ENCODE measurements at places on chromosomes 3 and 15.

- DNase-seq = peak; percentile 1
Observed at GRCh38 chr3:42500909-42501308, 1.5 kb upstream of the VIPR1 start.

DNA sequence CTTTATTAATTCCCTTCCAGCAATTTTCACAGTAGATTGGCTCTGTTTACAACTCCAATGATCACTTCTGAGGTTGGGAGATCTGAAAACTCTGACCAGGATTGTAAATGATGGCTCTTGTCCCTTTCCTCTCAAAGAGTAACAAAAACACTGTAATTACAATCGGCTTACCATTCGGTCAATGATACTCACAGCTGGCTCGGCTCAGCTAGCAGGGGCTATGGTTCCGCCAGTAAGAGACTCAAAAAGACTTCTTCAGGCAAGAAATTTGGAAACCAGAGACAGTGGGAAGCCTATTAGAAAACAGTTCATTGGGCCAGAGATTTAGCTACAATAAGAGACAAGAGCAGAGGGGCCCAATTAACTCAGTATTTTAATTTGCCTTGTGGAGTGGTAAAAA is 96.6 kb downstream of the LRRC3B start:
- no peak for DNase-seq

- no peak for DNase-seq
Observed at GRCh38 chr15:29361560-29361959, 91.9 kb upstream of the NSMCE3 start.

DNA sequence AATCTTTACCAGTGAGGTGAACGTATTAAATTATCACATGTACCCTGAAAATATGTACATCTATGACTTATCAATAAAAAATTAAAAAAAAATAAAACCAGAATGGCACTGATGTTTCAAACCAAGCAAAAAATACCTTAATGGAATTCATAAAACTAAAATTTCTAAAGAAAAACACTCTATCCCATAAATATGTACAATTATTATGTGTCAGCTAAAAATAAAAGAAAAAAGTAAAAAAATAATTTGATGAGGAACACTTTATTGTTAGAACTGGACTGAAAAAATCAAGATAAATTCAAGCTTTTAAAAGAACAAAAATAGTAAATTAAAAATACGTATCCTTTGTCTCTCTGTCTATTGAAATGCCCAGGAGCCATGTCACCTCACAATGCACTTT is 63.1 kb downstream of the IL20RB start:
- no peak for DNase-seq

- DNase-seq = no peak
Observed at GRCh38 chr15:92907896-92908712, 8.0 kb downstream of the CHD2 start.

- no peak for DNase-seq
Observed at GRCh38 chr3:66665021-66665695, 164.3 kb upstream of the LRIG1 start.

DNA sequence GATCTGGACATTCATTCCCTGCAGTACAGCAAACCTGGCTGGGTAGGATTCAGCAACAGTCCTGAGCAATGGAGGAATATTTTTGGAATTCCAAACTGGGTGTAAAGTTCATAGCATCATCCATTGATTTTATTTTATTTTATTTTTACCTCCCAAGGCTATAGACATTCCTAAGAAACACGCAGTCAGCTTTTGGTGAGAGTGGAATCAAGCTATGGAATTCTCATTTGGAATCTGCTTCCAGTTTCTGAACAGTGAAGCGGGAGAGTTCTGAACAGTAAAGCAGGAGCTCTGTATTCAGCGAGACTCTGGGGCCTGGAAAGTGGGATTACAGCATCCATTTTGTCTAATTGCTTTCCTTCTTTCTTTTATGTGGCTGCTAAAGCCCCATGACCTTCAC is 1.4 kb upstream of the PDZRN3 start:
- DNase-seq = no peak

DNA sequence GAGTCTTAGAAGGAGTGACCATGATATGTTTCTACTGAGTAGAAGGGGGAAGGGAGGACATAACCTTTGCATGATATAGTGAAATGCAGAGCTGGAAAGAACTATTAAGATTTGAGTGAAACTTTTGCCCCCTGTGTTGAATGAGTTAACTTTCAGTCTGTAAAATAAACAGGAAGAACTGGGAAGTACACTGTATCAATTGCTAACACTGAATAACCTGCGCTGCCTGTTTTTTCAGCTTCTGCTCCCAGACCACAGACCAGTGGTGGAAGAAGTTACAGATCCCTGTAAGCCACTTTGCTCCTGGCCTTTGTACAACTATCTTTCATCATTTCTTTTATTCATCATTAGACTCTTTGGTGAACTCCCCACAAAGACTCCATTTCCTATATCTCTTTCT is 3.6 kb upstream of the LRCH3 start:
- DNase-seq = no peak

DNA sequence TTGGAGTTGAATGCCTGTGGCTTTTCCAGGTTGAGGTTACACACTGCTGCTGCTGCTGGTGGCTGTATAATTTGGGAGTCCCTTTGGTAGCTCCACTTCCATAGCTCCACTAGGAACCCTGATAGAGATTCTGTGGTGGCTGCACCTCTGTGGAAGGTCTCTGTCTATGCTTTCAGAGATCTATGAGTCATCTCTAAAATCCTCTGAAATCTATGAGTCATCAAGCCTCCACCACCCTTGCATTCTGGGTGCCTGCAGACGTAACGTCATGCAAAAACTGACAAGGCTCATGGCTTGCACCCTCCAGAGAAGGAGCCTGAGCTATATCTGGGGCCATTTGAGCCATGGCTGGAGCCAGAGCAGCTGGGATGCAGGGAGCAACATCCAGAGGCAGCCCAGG is 1037.0 kb upstream of the CFAP20DC start:
- no peak for DNase-seq

DNA sequence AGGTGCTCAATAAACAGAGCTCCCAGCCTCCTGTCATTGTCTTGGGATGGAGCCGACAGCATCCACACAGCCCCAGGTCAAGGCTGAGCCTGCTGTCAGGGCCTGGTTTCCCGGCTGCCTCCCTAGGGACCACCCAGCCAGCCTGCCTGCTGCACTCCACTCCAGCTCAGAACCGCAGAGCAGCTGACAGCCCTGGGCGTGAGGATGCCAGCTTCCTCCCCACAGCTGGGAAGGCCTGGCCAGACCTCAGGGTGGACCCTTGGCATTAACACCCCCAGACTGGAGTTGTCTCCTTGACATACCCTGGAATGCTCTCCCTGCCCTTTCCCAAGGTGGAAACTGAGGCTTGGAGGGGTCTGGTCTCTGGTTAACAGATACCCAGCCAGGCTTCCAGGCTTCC is 112.0 kb downstream of the WNT7A start:
- no peak for DNase-seq

GRCh38 chr3:64354956-64355355 is 129.7 kb upstream of the PRICKLE2 start:
- no peak for DNase-seq

DNA sequence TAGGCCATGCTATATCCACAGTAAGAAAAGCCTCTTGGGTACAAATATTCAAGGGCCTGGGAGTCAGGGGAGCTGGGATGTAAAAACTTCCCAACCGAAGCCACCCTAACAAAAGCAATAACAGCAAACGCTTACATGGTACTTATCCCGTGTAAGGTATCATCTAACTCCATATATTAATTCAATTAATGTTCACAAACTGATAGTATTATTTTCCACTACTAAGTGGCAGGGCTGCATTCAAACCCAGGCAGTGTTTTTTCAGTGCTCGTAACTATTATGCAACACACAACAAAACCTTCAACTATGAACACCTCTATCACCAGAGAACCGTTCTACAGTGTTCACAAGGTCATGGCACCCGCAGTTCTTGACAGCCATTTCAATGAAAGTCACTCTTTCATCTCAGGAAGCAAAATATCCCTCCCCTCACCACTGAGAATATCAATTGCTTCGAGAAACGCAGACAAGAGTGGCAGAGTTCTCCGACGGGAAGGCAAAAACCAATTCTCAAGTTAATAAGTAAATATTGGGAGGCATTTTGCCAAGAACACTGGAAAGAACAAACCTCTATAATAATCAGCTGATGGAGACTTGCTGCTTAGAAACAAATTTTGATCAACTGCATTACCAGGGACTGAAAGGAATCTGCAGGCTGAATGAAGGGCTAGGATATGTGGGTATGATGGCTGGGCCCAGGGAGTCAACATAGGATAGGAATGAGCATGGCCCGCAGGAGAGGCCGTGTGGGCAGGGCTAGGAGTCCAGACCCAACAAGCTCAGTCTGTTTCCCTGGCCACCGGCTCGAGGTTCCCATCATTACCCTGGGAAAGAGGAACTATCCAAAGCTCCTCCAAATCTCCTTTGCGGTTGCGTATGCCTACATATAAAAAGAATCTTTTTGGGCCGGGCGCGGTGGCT is 72.3 kb downstream of the XXYLT1 start:
- DNase-seq = no peak

DNA sequence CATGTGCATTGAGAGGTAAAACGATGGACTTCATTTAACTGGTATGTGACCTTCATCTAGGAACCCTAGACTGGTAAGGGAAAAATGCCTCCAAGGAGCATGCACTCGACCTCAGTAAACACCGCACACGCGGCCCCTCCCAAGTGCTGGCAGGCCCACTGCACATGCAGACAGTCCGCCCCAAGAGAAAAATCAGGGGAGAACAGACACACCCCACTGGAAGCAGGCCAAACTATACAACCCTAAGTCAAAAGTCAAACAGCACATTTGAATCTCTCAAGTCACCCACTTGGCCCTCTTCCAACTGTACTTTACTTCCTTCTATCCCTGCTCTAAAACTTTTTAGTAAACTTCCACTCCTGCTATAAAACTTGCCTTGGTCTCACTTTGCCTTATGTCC is 250.1 kb upstream of the HES1 start:
- no peak for DNase-seq
